ENCODE measurements at places on chromosomes 1 and 21. TPM values are rescaled to one million over a fixed set of nuclear protein-coding genes. Genes with fewer than 3 reads are reported as not detected.

GRCh38 chr1:204528241-204528640 lies 12.0 kb downstream of the MDM4 start:
- DNase-seq: no peak
- peaks cover 4% of the 10 kb centered on the region for H3K4me1 ChIP-seq
- H3K36me3 ChIP-seq: peaks cover 11% of the 10 kb centered on the region
- H3K4me3 ChIP-seq: no peak overlapping the region

DNA sequence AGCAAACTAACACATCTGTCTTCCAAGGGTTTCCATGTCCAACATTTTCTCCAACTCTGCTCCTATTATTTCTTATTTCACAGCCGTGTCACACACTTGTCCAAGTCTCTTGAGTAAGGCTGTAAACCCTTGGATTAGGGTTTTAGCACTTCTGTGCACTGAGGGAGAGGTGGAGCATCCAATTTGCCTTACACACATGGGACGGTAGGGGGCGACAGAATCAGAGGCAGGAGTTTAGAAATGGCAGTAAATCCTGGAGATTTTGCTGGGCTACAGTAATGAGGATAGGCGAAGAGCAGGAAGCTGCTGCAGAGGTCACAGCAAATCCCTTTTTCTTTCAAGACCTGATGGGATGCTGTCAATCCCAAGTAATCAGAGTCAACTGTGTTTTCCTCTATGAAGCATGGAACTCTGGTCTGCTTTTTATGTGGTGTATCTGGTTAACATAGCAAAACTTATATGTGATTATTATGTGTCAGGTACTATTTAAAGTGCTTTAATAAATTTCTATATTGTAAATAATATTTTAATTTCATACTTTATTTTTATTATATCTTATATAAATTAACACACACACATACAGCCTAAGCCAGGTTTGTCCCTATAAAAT lies 15.4 kb upstream of the LCE5A start:
- H3K27me3 ChIP-seq: no peaks in the 10 kb centered on the region
- H3K4me1 ChIP-seq: no peaks in the 10 kb centered on the region
- no peak overlapping the region for H3K4me3 ChIP-seq
- DNase-seq: peak; percentile 60

DNA sequence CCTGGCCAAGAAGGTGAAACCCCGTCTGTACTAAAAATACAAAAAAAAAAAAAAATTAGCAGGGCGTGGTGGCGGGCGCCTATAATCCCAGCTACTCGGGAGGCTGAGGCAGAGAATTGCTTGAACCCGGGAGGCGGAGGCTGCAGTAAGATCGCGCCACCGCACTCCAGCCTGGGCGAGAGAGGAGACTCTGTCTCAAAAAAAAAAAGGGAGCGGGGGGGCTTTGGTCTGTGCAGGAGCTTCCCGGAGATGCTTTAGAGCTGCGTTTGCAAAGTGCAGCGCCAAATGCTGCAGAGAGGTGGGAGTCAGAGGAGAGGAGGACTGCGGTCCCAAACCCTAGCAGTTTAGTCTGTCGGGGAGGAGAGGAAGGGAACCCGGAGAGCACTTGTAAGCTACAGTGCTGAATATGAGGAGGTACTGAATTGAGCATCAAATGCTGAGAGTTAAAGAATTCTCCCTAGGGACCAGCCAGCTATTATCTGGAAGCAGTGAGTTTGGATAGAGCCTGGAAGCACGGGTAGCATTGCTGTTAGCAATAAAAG lies 569 bp downstream of the FALEC start:
- DNase-seq: no peak
- peak overlapping the region; percentile 87 for H3K4me3 ChIP-seq
- H3K27ac ChIP-seq: peak overlapping the region; percentile 79
- H3K36me3 ChIP-seq: peaks cover 6% of the 10 kb centered on the region
- peaks cover 23% of the 10 kb centered on the region for H3K4me1 ChIP-seq

DNA sequence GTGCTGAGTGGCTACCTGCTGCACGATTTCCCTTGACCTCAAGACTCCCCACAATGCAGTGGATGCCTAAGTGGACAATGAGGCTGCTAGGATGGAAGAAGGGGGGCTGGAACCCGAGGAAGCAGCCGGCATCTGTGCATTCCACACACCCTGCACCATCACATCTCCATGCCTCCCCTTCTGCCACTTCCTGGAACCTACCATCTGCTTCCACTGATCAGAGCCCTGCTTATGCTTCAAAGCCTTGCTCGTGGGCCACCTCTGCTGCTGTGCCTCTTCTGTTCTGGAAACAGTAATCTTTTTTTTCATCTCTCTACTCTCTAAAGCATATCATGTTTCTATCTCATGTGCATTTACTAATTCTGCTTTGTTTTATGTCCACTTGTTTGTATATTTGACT lies 66.2 kb upstream of the WDR26 start:
- peak overlapping the region; percentile 48 for H3K4me3 ChIP-seq
- peak overlapping the region; percentile 97 for H3K27ac ChIP-seq
- peaks cover 18% of the 10 kb centered on the region for H3K27me3 ChIP-seq
- peaks cover 45% of the 10 kb centered on the region for H3K4me1 ChIP-seq
- H3K36me3 ChIP-seq: peaks cover 12% of the 10 kb centered on the region

GRCh38 chr1:48678710-48679505 lies 97.8 kb downstream of the BEND5 start:
- no peaks in the 10 kb centered on the region for H3K36me3 ChIP-seq
- DNase-seq: no peak
- H3K27ac ChIP-seq: no peak overlapping the region

Gene TMEM59
- total RNA-seq: 309 TPM
